Myocyte (in vitro differentiated cells): ENCODE measurements at places on chromosomes 3 and 15. TPM values are rescaled to one million over a fixed set of nuclear protein-coding genes. Genes with fewer than 3 reads are reported as not detected.

The GP5 gene
- total RNA-seq = 0.31 TPM in 1 of 2 replicates, not detected in the other

The CDHR4 gene
- total RNA-seq = 0.19 TPM in 1 of 2 replicates, not detected in the other

The MESP2 gene
- total RNA-seq = 0.24 and 0.42 TPM in 2 replicates

The BCHE gene
- total RNA-seq = 0.05 and 2.4 TPM in 2 replicates

The ACTC1 gene
- total RNA-seq = 6,424 and 7,970 TPM in 2 replicates

The MOBP gene
- not detected in 2 replicates for total RNA-seq

The ZBTB47 gene
- total RNA-seq = 96.8 and 103 TPM in 2 replicates

The INKA1 gene
- 1.8 and 4.3 TPM in 2 replicates for total RNA-seq

The CPNE9 gene
- not detected in 2 replicates for total RNA-seq

DNA sequence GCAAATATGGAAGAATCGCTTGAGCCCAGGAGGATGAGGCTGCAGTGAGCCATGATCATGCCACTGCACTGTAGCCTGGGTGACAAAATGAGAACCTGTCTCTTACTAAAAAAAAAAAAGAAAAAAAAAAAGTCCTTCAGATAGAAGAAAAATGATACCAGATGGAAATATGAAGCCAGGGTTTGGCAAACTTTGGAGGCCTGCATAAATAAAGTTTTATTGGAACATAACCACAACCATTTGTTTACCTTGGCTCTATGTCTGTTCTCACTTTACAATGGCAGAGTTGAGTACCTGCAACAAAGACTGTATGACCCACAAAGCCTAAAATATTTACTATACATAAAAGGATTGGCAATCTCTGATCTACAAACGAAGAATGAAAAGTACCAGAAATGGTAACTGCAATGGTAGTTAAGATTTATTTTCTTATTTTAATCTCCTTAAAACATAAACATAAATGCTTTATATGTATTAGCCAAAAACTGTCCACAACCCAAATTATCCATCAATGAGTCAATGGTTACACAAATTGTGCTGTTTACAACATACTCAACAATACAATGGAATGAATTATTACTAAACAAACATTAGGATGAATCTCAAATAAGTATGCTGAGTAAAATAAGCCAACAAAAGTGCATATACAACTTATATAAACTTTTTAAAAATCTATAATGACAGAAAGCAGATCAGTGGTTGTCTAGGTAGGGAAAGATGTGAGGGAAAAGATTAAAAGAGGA, 41.8 kb downstream of the GOLGB1 start:
- DNase-seq = no peak

DNA sequence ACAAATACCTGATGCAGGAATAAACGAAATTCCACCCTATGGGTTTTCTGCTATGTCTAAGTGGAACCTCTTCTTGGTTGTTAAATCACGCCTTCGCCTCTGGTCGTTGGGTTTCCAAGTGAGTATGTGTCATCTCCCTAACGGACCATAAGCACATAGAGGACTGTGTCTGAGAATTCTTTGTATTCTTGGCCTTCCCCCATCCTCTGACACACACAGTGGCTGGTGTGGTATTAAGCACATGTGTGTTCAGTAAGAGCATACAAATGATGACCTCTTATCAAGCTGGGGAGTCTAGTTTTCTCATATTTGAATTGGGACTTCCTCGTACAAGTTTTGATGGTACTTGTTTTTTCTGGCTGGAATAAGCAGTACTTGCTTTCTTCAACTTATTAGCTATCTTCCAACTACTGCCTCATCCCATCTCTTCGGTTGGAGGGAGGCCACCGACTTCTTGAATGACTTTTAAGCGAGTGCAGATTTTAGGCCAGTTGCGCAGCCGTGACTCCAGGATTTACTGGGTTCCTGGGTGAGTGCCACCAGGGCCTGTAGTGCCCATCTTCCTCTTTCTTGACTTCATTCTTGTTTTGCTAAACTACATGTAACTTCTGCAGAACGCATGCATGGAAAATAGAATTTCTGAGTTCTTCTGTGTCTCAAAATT, 240.2 kb downstream of the ADAMTS17 start:
- DNase-seq = no peak

- DNase-seq = no peak
Measured at GRCh38 chr3:143240886-143241285, 121.3 kb downstream of the CHST2 start.

GRCh38 chr3:99648516-99648915, 10.1 kb downstream of the COL8A1 start:
- no peak for DNase-seq

- DNase-seq = peak; percentile 65
Measured at GRCh38 chr3:141181196-141181595, 50.4 kb upstream of the PXYLP1 start.

GRCh38 chr3:193809106-193809505, 216.1 kb downstream of the OPA1 start:
- DNase-seq = no peak

- no peak for DNase-seq
Measured at GRCh38 chr3:184238246-184238818, 8.9 kb downstream of the VWA5B2 start.

DNA sequence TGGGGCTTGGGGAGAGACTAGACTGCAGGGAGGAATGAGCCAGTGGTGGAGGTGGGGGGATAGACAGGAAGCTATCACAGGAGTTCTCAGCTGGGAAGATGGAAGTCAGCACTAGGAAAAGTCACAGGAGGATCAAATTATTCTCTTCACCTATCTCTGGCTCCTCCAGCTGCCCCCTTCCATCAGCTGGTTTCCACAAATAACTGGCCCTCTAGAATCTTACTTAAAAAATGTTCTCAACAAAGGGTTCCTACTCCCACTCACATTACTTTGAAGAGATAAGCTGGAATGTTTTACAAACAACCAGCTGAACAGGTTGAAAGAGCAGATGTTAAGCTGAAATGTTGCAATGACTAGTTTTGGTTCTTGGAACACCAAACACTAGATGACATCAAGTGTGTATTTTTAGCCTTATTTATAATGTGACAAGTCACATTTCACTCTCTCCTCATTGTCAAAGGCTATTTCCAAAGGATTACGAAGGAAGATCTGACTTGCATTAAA, 102.7 kb upstream of the AADACL2 start:
- peak; percentile 83 for DNase-seq

DNA sequence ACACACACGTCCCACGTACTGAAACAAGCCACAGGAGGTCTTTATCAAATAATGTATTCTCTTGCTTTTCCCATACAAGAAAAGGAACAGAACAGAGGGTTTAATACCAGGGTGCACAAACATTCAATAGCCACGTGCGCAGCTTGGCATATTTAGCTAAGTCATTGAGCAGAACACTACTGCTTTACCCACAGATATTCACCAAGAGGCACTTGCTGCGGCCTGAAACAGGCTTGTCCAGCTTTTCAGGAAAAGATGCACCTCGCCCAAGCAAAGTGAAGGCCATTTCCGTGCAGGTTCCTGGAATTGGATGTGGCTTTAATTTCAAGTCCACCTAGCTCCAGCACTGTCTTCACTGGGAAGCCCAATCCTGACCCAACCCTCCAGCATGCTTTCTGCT, 17.6 kb downstream of the ZDHHC3 start:
- DNase-seq = no peak

DNA sequence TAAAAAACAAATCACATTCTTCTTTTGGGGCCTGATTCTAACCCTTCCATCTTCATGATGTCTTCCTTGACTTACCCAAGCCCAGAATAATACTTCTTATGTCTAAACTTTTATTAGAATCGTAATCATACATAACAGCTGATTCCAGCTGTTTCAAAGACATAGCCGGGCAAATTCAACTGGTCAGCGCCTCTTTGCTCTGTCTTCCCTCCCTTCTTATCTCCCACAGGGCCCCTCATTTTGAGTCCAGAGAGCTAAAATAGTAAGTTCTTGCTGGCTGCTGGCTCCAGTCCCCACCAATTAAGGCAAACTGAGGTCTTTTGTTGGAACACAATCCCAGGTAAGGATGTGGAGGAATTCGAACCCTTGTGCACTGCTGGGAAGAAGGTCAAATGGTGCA, 108.6 kb downstream of the ADCY5 start:
- no peak for DNase-seq

GRCh38 chr3:53890726-53891475, 758 bp downstream of the SELENOK start:
- peak; percentile 12 for DNase-seq

DNA sequence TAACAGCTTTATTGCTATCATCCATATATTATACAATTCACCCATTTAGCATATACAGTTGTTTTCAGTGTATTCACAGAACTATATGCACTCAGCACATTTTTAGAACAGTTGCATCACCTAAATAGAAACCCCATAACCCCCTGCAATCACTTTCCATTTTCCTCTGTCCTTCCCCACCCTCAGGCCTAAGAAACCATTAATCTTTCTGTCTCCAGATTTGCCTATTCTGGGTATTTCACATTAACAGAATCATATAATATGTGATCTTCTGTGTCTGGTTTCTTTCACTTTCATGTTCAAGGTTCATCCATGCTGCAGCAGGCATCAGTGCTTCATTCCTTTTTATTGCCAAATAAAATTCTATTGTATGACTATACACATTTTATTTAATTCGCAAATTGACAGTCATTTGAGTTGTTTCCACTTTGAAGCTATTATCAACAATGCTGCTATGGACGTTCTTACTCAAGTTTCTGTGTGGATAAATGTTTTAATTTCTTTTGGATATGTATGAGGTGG, 39.8 kb downstream of the ADAMTS17 start:
- DNase-seq = no peak

DNA sequence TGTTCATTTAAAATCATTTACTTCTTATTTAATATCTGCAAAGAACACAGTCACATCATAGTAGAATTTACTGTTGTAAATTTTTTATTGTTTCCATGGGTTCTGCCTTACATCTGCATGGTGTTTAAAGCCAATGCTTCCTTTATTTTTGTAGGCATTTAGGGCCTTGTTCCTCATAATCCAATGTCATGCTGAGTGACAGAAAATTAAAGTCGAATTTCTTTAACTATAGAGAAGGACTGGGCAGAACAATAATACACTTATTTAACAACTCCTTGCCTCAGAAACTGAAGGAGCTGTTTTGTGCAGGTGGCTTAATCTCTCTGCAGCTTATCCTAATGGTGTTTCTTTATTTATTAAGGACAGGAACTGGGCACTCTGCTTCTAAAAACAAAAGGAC, 149.6 kb downstream of the LEKR1 start:
- DNase-seq = no peak

DNA sequence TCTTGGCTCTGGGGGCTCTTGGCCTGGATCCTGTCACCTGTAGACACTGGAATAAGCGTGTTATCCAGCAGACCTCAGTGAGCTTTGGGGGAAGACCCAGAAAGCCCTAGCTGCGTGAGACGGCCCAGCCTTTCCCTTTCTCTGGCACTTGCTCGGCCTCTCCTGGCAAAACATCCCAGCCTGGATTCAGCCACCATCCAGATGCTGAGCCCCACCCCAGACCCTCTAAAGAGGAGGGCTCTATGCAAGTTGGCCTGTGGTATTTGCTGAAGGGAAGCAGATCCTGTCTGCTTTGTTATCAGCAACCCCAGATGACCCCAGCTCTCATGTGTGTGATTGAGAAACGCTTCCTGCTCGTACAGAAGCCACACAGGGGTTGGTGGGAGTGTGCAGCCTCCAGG, 267.2 kb downstream of the FAM43A start:
- DNase-seq = no peak

- peak; percentile 49 for DNase-seq
Measured at GRCh38 chr3:158352551-158352950, 218.4 kb upstream of the MLF1 start.

GRCh38 chr3:25818335-25818734, 28.4 kb downstream of the OXSM start:
- no peak for DNase-seq

- no peak for DNase-seq
Measured at GRCh38 chr15:89075846-89076245, 12.4 kb upstream of the ABHD2 start.

DNA sequence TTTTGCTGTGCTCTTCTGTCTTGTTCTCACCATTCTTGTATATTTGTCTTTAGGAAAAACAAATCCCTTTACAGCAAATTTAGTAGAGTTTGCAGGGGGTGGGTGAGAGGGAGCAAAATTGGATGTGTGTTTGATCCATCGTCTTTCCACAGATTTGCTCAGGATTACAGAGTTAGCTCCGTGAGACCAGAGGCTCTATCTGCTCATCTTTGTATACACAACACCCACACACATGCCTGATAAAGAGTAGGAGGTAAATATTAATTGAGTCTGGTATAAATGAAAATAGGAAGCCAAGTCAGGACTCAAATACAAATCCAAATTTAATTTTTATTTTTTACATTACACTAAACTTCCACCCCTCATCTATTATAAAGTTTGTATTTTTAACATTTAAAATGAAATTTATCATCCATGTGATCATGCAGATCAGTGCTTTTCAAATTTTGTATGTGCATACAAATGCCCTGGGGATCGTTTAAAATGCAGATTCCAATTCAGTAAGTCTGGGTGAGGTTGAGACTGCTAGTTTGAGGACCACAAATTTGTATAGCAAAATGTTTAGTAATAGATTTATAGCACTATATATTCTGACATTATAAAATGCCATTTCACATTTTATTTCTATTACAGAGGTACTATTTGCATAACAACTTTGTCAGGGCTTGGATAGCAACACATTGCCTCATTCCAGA, 326.7 kb downstream of the LSAMP start:
- DNase-seq = no peak

DNA sequence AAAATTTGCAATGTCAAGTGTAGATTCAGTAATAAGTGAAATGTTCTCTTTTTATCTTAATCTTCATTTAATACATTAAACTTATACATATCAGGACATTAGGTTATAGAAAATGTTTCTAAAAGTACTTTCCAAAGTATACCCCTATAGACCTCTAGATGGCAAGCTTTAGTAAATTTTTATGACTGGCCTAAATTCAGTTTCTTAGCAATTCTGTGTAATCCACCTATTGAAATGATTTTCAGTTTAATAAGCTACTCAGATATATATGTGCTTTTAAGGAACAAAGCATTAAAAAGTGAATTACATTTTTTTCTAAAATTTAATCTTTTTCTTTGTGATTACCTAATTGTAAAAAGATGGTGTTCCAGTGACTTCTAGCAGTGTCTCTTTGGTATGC, 342.2 kb downstream of the GBE1 start:
- peak; percentile 13 for DNase-seq

- DNase-seq = peak; percentile 16
Measured at GRCh38 chr3:47444103-47444502, 31.6 kb downstream of the SCAP start.
